ENCODE measurements at places on chromosomes 1 and 21. TPM values are rescaled to one million over a fixed set of nuclear protein-coding genes. Genes with fewer than 3 reads are reported as not detected.

DNA sequence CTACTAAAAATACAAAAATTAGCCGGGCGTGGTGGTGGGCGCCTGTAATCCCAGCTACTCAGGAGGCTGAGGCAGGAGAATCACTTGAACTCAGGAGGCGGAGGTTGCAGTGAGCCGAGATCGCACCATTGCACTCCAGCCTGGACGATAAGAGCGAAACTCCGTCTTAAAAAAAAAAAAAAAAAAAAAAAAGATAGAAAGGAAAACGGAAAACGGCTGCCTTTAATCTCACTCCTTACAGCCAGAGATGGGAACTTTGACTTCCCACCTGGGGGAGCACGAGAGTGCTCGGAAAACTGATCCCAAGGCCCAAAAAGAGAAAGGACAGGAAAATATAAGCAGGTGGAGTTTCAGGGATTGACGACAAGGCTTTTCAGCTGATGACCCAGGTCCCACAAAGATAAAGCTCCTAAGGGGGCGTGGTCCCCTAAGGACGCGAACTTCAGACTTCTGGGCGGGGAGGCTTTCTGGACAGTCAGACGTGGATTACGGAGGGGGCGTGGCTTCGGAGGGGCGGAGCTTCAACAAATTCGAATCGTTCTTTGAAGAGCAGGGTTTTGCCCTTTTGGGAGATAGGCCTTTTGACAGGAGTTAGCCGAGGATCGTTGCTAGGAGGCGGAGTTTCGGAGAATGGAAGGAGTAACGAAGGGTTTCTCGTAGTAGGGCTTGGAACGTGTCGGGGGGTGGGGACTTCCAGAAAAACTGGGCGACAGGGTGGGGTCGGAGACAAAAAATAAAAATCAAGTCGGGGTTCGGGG is 958 bp upstream of the CKS1B start:
- DNase-seq, result peak; percentile 99

GRCh38 chr1:25819491-25820246 is at the start of gene MTFR1L:
MTFR1L (plus strand) TSS chr1:25819954; CDS start chr1:25823105, 3,151 bp downstream.
- peak; percentile 72 for DNase-seq

DNA sequence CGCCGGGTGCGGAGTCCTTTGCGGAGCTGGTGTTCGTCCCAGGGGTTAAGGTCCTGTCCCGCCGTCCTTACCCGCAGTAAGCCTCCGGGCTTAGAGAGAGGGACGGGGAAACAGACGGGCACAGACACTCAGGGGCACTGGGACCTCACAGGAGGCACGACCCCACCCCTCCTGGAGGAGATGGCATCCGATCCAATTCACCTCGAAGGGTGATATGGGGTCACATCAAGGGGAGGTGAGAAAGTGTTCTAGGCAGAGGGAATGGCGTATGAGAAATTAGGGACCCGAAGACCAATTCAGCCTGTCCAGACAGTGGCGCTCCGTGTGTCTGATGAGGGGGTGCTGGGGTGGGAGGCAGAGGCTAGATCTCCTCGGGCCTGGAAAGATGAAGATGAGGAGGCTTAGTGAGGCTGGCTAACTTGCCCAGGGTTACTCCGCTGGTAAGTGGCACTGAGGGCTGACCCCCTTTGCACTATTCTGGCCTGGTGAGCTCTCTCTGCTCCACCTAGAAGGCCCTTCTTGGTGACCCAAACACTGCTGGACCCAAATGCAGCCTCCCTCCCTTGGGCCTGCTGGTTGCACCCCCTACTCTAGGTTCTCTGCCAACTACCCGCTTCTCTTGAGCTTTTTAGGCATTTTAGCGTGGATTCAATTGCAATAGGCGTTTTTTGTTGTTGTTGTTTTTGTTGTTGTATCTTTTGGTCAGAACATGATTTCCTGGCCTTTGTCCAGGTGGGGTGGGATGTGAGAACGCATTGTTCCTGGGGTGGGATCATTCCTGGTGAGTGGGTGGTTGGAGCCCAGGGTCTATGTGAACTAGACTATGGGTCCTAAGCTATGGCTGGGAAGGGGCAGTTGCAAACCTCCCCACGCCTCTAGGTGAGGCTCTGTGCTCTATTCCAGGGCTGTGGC is 12.3 kb downstream of the BTBD19 start:
- DNase-seq, result no peak

DNA sequence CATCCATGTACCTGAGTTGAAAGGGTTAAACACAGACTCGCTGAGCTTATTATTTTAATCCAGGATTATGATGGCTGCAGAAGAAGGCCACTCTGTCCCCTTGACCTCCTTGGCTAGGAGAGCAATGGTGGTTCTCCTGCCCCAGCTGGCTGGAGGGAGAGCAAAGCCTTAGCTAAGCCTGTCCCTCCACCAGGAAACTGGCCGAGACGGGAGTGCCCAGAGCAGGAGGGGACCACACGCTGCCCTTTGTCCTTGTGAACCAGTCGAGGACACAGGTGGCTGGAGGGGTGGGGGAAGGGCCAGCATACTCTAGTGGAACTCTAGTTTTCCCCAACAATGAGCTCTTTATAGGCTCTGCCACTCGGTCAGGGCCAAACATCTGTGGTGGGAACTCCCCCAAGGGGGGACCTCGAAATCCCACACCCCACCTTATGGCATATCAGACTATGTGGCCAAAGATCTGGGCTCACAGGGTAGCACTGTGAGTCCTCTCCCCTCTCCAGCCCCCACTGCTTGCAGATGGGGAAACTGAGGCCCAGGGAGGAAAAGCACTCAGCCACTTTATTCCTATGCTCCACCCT is 12.9 kb downstream of the KIAA1614 start:
- DNase-seq, result no peak

GRCh38 chr1:178579562-178579961 is 66.7 kb downstream of the TEX35 start:
- DNase-seq, result no peak

- no peak for DNase-seq
Observed at GRCh38 chr1:26978901-26979300, 14.6 kb upstream of the TRNP1 start.

DNA sequence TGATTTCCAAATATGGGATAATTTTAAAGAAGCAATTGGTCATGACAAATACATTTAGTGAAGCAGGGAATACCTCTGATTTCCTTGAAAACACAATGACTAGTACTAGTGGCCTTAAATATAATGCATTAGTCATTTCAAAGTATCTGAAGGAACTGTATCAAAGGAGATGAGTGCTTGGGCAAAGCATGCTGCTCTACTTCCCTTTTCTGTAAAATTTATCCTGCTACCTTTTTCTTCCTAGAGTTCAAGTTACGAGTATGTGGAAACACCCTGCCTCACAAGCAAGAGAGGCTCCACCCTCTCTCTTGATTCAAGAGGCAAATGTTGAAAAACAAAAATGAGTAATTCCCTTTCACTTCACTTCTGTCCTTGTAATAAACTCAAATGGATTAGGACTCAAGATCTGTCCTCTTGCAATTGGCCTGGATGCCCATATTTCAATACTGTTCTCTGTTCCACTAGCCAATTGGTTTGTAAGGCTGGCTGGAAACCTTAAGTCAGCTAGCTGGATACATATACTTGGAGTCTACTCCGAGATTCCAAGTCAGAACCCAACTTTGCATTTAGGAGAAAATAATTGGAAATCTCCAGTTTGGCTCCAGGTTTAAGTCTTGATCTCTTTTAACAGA is 92.5 kb downstream of the CDC42BPA start:
- peak; percentile 98 for DNase-seq

DNA sequence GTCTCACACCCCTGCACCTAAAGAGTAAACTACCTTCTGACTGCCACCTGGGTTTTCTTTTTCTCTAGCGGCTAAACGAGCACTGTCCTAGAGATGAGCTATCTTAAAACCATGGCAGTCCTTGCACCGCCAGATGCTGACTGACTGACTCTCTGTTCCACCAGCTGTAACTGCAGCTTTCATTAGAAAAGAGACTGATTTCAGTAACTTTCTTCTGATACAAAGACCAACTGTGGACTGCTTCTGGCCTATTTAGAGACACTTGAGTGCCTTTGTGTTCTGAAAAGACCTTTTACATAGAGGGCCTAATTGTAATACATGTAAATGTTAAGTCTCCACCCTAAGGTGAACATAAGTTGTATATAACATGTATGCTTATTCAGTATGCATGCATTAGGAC is 152.5 kb downstream of the DISC1 start:
- DNase-seq, result no peak

DNA sequence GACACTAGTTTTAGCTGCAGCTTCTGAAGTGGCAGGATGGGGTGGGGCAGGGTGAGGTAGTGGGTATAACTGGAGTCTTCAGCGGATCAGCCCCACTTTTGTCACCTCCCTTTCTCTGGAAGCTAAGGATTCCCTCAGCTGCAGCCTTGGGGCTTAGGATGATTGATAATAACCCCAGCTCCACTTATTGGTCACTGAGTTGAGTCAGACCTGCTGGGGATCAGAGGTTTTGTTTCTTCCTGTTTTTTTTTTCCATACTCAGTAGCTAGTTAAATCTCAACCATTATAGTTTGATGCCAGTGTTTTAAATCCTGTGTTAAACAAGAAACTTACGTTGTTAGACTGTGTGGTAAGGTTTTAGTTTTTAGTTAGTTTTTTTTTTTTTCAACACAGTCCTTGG is 57.2 kb downstream of the LAMC1 start:
- DNase-seq, result peak; percentile 67

- DNase-seq, result peak; percentile 51
Observed at GRCh38 chr1:32886004-32886827, at the start of gene HPCA. HPCA (plus strand) TSS chr1:32886491; CDS start chr1:32888899, 2,408 bp downstream.

DNA sequence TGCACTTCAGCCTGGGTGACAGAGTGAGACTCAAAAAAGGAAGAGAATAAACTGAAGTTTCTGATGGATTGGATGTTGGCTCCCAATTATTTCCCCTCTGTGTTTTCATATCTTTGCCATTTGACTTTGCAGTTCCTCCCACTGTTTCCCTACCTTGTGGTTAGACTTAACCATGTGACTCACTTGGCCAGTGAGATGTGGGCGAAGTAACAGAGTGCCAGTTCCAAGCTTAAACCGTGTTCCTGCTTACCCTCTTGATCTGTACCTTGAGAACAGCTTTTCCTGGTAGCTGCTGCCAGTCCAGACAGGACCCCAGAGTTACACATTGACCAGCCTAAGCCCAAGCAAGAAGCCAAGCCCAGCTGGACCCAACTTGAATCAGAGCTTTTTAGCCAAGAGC is 323.4 kb downstream of the LTN1 start:
- no peak for DNase-seq

DNA sequence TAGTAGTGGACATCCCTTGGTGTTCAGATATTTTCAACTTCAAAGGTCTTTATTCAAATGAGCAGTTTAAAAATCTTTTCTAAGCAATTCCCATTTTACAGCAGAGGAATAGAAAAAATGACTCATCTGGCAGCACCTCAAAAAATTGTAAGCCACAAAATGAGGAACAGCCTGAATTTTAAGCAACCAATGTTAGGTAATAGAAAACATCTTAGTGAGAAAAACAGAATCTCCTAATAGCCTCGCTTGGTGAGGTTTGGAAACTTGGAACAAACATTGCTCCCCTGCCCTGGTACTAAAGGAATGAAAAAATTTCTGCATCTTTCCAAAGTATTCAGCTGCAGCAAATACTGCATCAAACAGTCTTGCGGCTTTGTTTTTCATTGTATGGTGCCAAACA is 264.4 kb downstream of the NTNG1 start:
- DNase-seq, result peak; percentile 20

GRCh38 chr1:77556045-77556444 is 126.4 kb downstream of the ZZZ3 start:
- no peak for DNase-seq

- DNase-seq, result no peak
Observed at GRCh38 chr1:108595507-108595906, 35.6 kb downstream of the EEIG2 start.

- DNase-seq, result no peak
Observed at GRCh38 chr1:246537441-246537840, 28.6 kb downstream of the TFB2M start.

DNA sequence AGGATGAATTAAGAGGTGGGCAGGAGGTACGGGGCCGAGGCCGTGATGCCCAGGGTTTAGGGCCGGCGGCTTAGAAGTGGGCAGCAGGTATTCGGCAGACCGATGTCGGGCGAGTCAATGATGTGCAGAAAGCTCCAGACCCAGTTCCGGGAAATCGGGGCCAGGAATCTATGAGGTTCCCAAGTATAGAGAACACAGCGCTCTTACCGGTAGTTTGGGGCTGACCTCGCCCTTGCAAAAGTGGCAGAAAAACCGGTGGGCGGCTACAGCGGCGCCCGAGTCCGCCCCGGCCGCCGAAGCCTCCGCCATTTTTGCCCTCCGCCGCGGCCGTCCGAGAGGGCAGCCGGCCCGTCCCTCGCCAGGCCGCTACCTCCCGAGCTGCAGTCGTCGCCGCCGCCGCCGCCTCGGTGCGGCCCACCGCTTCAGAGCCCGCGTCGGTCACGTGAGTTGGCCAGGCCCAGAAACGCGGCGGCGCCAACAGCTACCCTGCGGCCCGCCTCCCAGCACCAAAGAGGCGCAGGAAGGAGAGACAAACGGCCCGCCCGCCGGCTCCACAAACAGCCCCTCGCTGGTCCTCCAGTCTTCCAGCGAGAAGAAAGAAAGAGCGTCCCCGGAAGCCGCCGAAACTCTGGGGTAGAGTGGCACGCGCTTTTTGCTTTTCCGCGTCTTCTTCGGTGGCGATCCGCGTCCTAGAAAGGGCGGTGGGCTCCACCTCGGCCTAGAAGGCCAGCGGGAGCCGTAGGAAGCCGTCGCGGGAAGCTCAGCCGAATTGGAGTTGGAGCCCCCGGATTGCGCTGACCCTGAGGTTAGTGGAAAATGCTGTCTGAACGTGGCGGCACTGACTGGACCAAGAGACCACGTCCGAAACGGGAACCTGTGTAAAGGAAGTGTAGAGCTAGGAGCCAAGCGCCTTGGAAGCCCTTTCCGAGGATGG is at the start of the genes POLR3C and RNF115:
POLR3C (plus strand) TSS at position 636 of the 934 bp plus-strand sequence. CDS start 1,577 bp downstream, outside the sequence.
RNF115 (minus strand) TSS at position 531 of the 934 bp plus-strand sequence; CDS start at position 309, 222 bp downstream.
- DNase-seq, result peak; percentile 88

GRCh38 chr1:116508984-116509980 is 61.5 kb downstream of the CD58 start:
- peak; percentile 70 for DNase-seq

The NHLH1 gene
- total RNA-seq, result not detected

The RGS7 gene
- 0.29 TPM for total RNA-seq

The MRPL24 gene
- 232 TPM for total RNA-seq

The ERO1B gene
- 0.95 TPM for total RNA-seq

The ATP1A4 gene
- total RNA-seq, result 0.04 TPM

The DSCAM gene
- not detected for total RNA-seq

The MX2 gene
- total RNA-seq, result 0.46 TPM

The HAO2 gene
- not detected for total RNA-seq

The SLC5A9 gene
- not detected for total RNA-seq

The F5 gene
- total RNA-seq, result not detected

The LCE1E gene
- not detected for total RNA-seq
